NAMALWA (cell line): ENCODE measurements at places on chromosomes 7 and 10.
A peak's percentile ranks its signal among the peaks of the same experiment; 100 is the strongest.

DNA sequence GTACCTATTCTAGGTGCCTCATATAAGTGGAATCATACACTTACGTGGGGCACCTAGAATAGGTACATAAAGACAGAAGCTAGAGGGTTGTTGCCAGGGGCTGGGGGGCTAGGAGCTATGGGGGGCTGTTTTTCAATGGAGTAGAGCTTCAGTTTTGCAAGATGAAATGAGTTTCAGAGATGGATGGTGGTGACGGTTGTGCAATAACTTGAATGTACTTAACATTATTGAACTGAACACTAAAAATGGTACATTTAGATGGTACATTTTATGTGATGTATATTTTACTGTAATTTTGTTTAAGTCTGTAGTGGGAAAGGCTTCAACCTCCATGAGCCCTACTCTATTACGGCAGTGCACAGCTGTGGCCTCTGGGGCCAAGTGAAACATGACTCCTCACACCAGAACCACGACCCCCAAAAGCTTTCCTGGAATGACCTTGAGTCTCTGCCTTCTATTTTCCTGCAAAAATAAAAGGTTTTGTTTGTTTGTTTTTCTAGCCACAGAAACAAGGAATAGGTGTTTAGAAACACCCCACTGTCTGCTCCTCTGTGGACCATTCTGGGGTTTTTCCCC lies 147.3 kb upstream of the PLXNA4 start:
- DNase-seq, result no peak

- DNase-seq, result no peak
These were observed 200.2 kb downstream of the ZNF438 start for GRCh38 chr10:30831426-30831825.

DNA sequence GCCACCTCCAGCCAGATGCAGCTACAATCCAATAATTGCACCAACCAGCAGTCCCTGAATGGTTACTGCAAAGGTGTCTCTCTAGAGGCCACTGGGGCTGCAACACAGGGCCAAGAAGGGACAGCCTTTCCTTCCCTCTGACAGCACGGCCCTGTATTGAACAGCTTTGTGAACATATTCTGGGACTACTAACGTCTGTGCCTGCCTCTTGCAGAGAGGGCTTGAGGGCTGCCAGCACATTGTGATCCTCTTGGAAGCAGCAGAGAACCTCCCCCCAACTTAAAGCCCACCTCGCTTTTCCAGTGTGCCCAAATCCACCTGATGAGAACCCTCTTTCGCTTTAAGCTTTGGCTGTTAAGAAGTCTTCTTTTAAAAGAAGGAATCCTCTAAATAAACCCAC lies 415.9 kb downstream of the RPS24 start:
- DNase-seq, result no peak

DNA sequence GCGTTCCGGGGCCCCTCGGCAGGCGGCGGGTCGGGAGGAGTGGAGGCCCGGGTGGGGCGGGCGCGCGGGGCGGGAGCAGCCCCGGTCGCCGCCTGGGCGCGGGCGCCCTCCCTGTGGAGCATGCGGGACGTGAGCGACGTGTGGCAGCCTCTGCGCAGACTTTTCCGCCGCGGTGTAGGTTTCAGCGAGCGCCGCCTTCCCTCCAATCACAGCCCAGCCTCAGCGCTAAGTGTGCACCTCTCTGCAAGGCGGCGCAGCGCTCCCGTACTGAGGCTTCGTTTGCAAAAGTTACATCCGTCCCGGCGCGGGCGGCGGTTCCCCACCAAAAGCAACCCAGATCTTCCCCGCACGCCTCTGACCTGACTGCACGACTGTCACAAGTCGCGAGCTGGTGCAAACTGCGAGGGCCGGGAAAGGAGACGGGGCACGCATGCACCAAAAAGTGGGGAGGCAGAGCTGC lies 1.2 kb upstream of the PFKFB3 start:
- DNase-seq, result peak; percentile 90

- DNase-seq, result no peak
These were observed 131.2 kb upstream of the MKI67 start for GRCh38 chr10:128257428-128257827.

GRCh38 chr10:22657566-22658225 lies 56.7 kb downstream of the PIP4K2A start:
- DNase-seq, result no peak

- no peak for DNase-seq
These were observed 15.2 kb downstream of the ERVW-1 start for GRCh38 chr7:92462560-92462959.

- peak; percentile 75 for DNase-seq
These were observed 19.2 kb downstream of the ZNF107 start for GRCh38 chr7:64685091-64685490.

DNA sequence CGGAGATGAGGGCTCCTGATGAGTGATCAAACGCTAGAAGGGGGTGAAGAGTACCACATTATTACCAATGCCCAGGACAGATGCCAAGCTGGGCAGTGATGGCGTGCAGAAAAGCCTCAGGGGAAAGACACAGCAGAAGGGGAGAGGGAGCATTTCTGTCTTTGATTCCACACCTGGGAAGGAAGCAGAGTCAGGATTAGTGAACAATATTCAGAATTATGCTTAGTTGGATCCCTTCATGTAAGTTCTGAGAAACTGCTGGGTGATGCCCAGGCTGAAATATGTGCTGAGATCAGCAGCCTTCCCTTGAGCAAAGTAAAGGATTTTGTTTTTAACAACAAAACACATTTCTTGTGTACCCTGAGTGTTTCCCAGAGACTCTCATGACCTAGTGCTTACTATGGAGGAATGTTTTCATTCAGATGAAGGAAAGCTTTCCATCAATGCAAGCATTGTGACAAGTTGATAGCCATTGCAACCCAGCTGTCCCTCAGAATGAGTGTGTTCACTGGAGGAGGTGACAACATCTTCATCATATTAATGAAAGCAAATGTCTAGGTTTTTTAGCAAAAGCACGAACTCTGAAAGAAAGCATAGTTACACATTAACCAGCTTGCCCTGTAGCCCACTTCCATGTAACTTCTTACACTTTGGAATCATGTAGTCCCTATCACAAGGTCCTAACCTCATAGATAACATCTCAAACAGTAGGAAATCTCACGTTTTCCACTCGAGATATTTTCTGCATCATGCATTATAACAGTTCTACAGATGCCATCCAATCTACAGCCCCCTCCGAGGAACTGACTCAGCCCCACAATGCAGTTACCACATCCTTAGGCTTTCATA lies 23.8 kb upstream of the AKR1C1 start:
- DNase-seq, result no peak

- no peak for DNase-seq
These were observed 19.7 kb downstream of the PDGFA start for GRCh38 chr7:499853-500485.

- DNase-seq, result peak; percentile 88
These were observed 6.6 kb downstream of the NPC1L1 start for GRCh38 chr7:44534501-44534900.

- no peak for DNase-seq
These were observed 76.6 kb downstream of the NRBF2 start for GRCh38 chr10:63209705-63210104.

DNA sequence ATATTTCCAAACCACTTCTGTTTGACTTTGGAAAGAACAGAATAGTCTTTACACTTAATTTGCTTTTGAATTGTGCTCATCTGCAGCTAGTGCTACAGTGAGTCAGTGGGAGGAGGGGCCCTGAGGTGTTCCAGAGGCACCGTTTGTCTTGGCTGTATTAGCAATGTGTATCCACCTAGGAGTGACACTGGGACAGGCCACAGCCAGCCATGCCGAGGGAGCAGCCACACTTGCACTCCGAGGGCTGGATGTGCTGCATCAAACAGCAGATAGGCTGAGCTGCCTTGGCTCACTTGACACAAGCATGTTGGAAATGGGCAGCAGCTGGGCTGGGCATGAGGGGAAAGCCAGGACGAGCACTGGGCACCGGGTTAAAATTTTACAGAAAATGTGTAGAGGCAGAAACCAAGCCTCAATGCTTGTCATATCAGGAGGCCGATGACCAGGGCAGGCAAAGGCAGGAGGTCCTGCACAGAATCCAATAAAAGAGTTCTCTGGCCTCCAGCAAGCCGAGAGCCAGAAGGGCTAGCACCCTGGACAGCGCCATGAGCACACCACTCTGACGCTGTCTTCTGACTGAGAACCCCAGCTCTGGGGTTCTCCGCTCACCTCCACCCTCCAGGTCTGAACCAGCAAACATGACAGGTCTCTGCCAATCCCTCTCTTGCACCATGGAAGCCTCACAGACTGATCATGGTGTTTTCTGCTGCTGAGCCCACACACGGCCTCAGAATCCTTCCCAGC lies 163.3 kb downstream of the GRID1 start:
- DNase-seq, result peak; percentile 23

DNA sequence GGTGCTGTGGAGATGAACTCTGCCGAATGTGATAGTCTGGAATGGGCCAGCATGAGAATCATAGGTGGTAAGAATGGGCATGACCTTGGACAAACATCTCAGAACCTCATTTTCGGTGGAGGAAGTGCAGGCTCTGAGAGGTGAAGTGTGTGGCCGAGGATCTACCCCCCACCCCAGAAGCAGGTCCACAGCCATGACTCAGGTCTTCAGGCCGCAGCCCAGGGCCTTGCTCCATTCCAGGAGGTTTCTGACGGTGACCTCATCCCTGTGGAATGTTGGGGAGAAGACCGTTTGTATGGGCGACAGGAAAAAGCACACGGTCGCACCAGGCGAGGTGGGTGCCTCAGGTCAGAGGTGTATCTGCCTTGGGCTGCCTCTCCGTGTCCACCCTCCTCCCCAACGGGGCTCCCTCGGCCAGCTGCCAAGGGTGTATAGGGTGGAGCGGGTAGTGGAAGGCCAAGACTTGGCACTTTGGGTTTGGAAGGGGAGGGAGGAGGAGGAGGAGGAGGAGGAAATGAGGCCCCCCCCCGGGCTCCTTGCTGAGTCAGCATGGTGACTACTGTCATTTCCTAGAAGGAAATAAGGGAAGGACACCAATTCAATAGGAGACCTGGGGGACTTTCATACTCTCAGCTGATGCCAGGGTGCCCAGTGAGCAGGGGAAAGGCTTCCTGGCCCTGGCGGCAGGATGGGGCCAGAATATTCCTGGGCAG lies 168.0 kb upstream of the RHEB start:
- no peak for DNase-seq

DNA sequence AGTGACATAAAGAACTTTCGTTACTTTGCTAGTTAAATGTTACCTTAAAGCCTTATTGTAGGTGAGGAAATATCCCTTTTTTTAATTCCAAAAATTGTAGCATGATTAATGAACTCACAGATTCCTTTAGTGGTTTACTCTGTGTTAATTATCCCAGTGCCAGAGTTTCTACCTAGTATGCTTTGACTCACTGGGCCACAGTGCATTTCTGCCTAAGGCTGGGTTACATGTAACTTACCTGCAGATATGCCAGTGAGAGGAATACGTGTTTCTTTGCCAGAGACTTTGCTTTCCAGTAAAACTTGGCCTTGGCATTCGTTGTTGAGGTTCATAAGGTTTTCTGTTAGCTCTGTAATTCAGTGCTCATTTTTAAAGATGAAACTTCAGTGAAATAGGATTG lies 380.8 kb upstream of the LRGUK start:
- no peak for DNase-seq

- no peak for DNase-seq
These were observed 789.9 kb upstream of the IGFBP3 start for GRCh38 chr7:46710927-46711326.

GRCh38 chr7:42852531-42852930 lies 59.3 kb downstream of the C7orf25 start:
- DNase-seq, result no peak

DNA sequence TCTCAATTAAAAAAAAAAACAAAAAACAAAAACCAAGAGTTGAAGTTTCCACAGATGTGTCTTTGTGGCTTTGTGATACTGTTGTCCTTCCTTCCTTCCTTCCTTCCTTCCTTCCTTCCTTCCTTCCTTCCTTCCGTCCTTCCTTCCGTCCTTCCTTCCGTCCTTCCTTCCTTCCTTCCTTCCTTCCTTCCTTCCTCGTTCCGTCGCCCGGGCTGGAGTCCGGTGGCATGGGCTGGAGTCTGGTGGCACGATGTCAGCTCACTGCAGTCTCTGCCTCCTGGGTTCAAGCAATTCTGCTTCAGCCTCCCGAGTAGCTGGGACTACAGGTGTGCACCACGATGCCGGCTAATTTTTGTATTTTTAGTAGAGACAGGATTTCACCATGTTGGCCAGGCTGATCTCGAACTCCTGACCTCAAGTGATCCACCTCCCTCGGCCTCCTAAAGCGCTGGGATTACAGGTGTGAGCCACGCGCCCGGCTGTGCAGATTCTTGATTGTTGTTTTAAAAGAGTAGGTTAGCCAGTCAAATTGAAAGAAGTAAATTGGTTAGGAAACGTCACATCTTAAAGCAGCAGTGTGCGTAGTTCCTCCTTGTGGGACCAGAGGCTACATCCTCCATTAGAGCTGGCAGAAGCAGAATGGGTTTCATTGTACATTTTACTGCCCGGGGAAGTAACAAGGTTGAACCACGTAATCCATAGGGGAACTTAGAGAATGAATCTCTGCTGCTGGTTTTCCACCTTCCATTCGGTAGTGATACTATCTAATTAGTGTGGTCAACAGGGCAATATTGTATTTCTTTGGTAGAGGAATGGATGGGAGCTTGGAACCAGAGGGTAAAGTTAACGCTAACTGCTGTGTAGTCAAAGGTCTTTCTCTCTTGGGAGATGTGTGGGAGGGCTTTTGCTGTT lies 20.6 kb downstream of the DNAJB6 start:
- DNase-seq, result no peak

DNA sequence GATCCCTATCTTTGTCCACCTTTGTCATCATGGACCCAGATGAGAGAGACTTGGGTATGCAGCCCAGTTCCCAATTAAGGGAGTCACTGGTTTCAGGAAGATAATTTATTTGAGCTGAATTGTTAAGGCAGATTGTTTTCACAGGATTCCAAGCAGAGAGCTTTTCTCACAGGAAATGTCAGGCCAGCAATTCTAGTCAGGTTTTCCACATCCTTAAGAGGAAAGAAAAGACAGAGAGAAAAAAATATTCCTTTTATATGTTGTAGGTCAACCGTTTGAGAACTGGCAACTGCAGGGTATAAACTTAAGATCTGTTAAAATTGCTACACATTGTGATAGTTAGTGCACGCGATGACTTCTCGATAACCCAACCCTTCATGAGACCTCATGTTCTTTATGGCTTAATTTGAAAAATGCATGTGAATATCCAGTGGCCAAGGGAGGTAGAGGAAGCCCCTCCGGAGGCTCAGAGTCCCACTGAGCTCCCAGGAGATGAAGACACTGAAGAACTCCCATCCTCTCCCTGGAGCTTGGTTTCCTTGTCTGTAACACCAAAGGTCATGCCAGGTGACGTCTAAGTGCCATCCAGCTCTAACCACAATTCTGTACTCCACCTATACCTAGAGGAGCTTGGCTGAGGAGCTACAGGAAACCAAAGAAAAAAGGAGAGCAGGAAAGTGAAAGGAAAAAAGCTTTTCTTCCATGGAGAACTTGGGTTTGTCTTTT lies 45.6 kb downstream of the MINDY4 start:
- DNase-seq, result no peak

- DNase-seq, result no peak
These were observed 56.0 kb upstream of the COMTD1 start for GRCh38 chr10:75291805-75292204.
